GM12864 (cell line): ENCODE measurements at places on chromosomes 4 and X.

DNA sequence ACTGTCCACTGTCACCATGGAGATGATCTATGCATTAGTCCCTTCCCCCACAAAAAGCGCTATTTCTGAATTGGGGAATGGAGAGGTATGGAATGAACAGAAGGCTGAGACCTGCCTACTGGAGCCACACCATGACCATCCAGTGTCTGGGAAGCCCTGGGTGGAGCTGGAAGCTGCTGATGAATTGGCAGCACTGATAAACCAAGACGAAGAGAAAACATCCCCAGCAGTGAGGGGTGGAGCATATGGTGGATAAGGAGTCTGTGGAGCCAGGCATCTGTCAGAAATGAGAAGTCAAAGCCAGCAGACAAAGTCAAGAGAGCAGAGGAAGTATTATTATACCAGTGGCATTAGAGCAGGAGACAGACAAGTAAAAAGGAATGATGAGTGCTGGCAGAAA lies 13.2 kb downstream of the CC2D2A start:
- DNase-seq = no peak

- no peak for DNase-seq
Measured at GRCh38 chr4:150108691-150109090, 30.4 kb downstream of the DCLK2 start.

- DNase-seq = no peak
Measured at GRCh38 chrX:65528705-65529340, 5.8 kb downstream of the LAS1L start.

DNA sequence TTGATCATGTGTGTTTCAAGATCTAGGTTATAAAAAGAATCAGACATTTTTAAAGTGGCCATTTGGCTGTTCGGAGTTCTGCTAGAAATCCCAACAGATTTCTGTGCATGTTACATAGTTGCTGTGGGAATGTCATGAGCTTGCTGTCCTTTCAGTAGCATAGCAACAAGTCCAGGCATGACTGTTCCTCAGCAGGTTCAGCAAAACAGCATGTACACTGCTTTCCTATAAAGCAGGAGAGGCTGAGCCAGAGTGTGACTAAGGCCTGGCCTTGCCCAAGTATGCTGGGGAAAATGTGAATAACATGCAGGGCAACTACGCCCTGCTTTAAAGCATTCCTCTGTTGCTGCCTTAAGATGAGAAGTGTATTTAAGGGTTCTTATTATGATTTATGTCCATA lies 217.1 kb upstream of the SMIM31 start:
- DNase-seq = no peak

DNA sequence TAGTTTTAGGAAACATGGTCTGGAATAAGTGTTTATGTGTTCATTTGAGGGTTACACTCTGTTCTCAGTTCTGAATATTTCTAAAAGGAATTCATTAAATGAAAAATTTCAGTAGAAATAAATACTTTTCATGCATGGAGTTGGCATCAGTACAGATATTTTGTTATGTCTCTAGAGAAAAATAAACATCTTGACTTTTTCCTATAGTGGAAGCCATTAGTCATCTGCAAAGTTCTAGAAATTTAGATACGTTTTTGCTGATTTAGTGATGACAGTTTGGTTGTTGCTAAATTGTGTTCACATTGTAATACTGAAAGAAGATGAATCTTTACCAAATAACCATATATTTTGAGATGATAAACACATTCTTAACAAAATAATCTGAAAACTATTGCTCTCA lies 268.2 kb upstream of the TEX13A start:
- no peak for DNase-seq

DNA sequence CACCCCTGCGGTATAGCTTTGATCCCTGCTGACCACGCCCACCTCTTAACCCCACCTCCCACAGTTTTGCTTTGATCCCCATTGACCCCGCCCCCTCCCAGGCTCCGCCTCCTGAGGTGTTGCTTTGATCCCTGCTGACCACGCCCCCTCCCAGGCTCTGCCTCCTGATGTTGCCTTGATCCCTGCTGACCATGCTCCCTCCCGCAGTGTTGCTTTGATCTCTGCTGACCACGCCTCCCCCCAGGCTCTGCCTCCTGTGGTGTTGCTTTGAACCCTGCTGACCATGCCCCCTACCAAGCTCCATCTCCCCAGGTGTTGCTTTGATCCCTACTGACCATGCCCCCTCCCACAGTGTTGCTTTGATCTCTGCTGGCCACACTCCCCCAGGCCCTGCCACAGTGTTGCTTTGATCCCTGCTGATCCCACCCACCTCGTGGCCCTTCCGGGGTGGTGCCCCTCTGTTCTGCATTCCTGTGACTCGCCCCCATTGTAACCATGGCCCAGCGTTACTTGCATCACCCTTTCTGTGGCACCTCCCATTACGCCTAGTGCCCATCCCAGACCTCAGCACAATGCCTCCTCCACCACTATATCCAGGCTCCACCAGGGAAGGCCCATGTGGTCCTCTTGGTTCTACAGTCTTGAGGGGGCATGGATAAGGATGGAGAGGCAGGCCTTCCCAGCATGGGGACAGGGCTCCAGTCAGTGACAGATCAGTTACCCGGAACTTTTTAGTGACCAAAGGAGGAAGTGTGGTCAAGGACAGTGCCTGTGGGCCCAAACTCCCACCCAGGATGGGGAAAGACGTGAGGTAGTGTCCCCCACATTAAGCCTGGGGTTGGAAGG lies 70.8 kb downstream of the ADRA2C start:
- DNase-seq = no peak

DNA sequence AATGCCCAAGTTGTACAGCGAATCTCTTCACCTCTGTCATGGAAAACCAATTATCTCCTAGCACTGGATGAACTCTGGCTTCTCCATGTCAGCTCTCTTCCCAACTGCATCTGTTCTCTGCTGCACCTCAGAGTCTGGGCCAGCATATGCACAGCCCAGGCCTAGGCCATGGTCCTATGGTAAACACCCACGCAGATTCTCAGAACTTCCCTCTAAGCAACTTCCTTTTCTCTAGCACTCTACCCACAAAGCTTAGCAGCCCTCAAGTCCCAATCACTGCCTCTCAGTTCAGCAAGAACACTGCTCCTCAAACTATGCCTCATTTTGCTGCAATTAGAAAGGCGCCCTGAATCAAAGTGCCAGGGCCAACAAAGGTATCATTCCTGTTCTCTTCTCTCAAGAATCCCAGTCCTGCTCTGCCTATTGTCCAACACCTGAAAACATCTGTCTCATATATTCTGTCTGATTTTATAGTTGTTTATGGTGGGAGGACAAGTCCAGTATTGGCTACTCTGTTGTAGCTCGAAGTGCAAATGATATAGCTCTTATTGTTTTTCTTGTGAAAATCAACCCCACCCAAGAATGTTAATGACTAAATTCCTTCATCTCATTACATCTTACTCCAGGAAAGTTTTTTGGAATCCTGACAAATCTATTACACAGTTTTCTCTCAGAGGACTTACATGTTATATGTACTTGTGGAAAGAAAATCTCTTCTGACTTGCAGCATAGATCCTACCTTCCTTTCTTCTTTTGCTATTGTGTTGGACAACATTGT lies 85.4 kb downstream of the DCHS2 start:
- DNase-seq = no peak

- no peak for DNase-seq
Measured at GRCh38 chr4:15910155-15910940, 28.2 kb downstream of the FGFBP1 start.

DNA sequence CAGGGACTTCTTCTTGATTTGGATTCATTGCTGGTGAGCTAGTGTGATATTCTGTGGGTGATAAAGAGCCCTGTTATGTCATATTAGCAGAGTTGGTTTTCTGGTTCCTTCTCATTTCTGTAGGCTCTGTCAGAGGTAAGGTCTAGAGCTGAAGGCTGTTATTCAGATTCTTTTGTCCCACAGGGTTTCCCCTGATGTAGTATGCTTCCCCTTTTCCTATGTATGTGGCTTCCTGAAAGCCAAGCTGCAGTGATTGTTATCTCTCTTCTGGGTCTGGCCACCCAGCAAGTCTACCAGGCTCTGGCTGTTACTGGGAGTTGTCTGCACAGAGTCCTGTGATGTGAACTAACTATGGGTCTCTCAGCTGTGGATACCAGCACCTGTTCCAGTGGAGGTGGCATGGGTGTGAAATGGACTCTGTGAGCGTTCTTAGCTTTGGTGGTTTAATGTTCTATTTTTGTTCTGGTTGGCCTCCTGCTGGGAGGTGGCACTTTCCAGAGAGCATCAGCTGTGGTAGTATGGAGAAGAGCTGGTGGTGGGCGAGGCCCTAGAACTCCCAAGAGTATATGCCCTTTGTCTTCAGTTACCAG lies 373.7 kb downstream of the AR start:
- DNase-seq = no peak

GRCh38 chr4:26171941-26172340 lies 148.9 kb upstream of the RBPJ start:
- DNase-seq = no peak

DNA sequence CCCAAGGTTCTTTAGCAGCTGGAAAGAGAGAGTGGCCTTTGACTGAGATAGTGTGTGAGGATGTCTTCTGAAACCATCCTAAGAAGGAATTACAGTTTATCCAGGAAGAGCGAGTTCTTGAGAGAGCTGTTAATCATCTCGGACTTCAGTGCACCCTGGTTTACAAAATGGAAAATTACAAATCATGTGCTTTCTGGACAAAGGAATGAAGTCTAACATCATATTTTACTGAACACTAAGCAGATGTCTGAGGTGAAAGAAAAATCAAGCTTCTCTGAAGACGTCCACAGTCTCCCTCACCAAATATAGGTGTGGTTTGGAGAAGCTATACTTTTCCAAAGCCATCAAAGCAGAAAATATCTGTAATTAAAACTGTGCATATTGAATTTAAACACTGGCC lies 30.8 kb upstream of the CYP2U1 start:
- no peak for DNase-seq

GRCh38 chr4:111268769-111269414 lies 646.0 kb upstream of the PITX2 start:
- peak; percentile 10 for DNase-seq

GRCh38 chr4:154478128-154478527 lies 13.5 kb downstream of the DCHS2 start:
- DNase-seq = no peak

- DNase-seq = no peak
Measured at GRCh38 chr4:60744767-60745166, 455.4 kb upstream of the ADGRL3 start.

GRCh38 chrX:97199501-97199900 lies 315.8 kb downstream of the RPA4 start:
- DNase-seq = no peak

- DNase-seq = no peak
Measured at GRCh38 chr4:105558277-105558676, 5.9 kb downstream of the ARHGEF38 start.
